Activated naive CD4-positive, alpha-beta T cell treated with anti-CD3 and anti-CD28 coated beads, Interleukin-2, amount 50 U/mL, for 72 hours (primary cell): ENCODE measurements at places on chromosomes 7 and 10. TPM values are rescaled to one million over a fixed set of nuclear protein-coding genes. Genes with fewer than 3 reads are reported as not detected.

The IL15RA gene
- 6.6 TPM for total RNA-seq

DNA sequence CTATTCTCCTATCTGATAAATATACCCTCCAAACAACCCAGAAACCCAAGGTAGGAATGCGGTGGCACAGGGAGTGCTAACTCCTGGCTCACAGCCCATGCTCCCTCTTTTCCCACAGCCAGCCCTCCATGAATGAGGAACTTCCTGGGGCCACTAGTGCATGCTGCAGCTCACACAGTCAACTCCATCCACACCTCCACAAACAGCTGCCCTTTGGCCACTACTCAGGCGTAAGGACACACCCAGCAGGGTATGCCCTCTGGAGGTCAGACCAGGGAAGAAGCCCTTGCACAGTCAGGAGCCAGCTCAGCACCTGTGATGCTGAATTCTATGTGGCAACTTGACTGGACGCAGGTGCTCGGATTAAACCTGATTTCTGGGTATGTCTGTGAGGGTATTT lies 85.2 kb upstream of the PIK3CG start:
- DNase-seq = no peak

- DNase-seq = no peak
Observed at GRCh38 chr7:50664937-50665336, 99.7 kb upstream of the DDC start.

DNA sequence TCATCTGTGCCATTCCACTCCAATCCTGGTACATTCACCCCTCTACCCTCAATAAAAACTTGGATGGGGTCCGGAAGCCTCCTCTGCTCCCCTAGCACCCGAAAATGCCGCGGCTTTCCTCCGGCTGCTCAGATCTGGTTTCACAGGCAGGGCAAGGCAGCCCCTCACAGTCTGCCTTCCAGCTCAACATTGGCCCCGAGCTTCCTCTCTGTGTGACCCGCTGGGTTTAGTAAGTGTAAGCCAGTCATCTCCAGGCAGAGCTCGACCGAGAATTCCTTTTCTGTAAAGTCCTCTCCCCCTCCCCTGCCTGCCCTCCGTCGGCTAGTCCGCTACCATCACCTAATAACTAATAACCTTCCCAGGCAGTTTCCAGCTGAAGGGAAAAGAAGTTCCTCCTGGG lies 3.4 kb downstream of the INHBA start:
- no peak for DNase-seq
